Dermis microvascular lymphatic vessel endothelial cell (primary cell): ENCODE measurements at places on chromosomes 3 and 15.

GRCh38 chr3:43038010-43038409, 58.9 kb downstream of the GASK1A start:
- DNase-seq: no peak

DNA sequence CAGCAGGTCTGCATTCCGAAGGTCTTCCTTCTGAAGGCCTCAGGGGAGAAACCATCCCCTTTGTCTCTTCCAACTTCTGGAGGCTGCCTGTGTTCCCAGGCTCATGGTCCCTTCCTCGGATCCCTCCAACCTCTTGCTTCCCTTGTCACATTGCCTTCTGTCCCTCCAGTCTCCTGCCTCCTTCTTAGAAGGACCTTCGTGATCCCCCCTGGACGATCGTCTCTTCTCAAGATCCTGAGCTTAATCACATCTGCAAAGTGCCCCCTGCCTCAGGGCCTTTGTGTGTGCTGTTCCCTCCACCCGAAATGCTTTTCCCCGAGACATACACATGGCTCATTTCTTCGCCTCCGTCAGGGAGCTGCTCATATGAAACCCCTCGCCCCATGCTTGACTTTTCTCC, 505.8 kb downstream of the SHQ1 start:
- no peak for DNase-seq

GRCh38 chr3:64878362-64878761, 190.6 kb upstream of the ADAMTS9 start:
- DNase-seq: peak; percentile 46

GRCh38 chr3:18403061-18403460, 22.1 kb downstream of the SATB1 start:
- no peak for DNase-seq

GRCh38 chr3:50275141-50275995, 3.5 kb upstream of the LSMEM2 start:
- no peak for DNase-seq

DNA sequence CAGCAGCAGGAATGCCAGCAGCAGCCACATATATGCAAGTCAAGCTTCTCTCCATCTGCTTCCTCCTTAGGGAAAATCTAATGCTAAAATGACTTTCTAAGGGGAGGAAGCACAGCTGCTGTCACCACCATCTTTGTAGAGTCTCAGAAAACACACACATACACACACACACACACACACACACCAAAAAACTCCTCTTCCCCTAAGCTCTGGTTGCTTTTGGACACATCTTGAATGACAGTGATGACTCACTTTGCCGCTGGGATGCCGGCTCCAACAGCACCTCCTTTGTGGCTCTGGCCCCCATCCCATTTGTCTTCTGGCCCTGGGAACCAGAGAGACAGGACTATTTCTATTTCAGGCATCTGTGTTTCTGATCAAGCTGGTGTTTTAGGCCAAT, 124.8 kb upstream of the GOLIM4 start:
- no peak for DNase-seq

DNA sequence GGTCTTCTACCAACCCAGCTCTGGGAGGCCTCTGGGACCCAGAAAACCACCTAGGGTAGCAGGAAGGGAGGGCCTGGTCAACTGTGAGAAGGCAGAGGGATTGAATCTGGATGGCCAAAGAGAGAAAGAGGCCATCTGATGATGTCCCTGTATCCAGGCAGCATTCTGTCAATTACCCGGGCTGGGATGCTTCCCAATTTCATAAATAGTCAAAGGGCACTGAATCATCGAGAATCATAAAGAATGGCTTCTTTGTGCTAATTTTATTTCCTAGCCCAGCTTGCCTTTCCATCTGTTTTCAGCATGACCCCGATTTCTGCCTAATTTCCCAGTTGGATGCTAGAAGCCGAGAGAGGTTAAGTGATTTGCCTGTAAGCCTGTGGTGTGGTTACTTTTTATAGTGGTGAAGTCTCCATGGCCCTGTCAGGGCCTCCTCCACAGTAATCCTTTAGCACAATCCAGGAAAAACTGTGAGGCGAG, 129.2 kb downstream of the FAM43A start:
- no peak for DNase-seq

DNA sequence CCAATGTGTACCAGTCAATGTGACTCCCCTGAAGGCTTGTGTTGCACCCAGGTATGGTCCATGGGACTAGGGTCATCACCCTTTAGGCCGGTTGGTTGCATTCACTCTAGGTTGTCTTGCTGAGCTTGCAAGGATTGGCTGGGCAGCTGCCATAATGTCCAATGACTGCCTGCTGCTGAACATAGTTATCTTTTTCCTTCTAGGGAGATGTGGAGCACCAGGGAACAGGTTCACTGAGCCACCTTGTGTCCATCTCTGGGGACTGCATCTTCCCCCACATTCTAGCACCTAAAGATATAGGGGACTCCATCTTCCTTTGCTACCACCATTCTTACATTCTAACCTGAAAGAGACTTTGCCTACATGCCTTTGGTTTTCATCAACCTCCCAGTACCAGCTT, 580.4 kb upstream of the TBL1XR1 start:
- DNase-seq: peak; percentile 17

- no peak for DNase-seq
Measured at GRCh38 chr15:49423021-49423420, at the start of gene FGF7. Gene FGF7 (plus strand): TSS chr15:49423242. CDS start chr15:49424298, 1,056 bp downstream.

DNA sequence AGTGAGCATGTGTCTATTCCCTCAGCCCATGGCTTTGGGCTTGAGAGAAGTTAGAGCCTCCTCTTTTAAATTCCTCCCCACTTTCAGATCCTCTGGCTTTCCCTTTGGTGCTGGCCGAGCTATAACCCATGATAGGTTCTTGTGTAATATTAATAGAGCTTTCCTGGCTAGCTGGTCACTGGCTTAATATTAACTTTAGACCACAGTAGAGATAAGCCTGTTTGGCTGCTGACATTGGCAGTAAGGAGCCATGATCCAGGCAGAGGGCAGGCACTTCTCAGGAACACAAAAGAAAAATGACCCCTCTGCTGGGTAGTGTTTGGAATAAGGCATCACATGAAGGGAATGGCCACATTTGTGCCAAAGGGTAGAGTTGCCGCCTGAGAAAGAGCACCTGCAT, 65.4 kb upstream of the UMPS start:
- no peak for DNase-seq

DNA sequence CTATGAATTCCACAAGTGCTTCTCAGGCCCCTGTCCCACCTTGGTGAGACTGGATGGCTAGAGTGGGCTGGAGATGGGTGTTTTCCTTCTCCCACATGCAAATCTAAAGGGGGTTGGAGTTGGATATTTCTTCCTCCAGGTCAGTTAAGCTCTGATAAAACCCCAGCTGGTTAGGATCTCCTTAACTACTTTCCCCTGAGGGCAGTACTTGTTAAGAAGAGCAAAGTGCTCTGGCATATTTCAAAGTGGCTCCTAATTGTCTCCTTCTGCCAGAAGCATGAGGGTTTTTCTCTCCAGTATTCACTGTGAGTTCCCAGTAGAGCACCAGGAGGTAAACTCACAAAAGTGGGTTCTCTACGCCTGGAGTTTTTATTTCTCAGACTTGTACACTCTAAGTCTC, 31.4 kb downstream of the COL6A6 start:
- no peak for DNase-seq

DNA sequence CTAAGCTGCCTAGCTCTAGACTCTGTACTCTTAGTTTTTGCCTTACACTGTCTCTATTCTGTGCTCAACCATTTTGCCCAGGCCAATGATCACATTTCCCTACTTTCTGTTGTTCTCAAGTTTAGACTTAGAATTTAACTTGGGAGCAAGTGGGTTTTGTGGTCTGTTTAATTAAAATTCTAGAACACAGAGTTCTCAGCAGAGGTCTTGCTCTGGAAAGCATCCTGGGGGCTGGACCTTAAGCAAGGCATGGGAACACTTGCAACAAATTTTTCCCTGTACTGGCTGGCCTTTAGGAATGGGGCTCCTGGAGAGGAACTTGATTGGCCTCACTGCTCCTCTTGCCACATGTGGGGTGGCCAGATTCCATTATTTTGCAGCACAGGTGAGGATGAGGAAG, 236.3 kb upstream of the LRTM1 start:
- DNase-seq: no peak

DNA sequence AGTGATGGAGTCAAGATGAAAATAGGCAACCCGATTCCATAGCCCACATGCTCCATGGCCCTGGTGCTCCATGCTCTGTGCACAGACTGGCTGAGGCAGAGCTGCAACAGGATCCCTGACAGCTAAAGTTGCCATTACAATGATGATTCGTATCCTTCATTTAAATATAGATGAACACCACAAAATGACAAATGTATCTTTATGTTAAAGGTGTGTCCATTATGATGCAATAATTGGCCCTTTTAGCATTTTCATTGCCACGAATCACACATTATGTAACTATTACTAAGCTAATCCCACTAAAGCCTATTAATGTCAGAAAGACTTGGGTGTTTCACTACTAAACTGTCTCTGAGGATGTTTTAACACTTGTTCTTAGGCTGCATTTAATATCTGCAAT, 270.2 kb upstream of the THBS1 start:
- DNase-seq: no peak

DNA sequence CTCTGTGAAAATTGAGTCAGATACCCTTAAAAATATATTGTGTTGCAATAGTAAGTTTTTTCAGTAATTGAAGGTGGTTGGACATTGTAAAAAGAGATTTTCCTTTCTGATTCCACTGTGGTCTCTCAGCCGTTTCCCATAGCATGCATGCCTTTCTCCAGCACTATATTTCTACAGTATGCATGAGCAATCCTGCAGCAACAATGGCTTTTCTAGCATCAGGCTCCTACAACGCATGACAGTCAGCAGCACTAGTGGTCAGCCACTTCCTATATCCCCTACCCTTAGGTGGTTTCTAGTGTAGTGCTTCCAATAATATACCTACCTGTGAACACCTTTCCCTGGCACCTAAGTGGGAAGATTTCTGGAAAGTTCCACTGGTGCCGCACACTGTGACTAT, 55.4 kb upstream of the SNRPN start:
- no peak for DNase-seq
